ENCODE measurements at places on chromosomes 5 and 9.
A peak's percentile ranks its signal among the peaks of the same experiment; 100 is the strongest.

- no peak for DNase-seq
Observed at GRCh38 chr5:78490709-78491485, 130.5 kb downstream of the SCAMP1 start.

- DNase-seq = no peak
Observed at GRCh38 chr9:122261469-122261881, 3.2 kb downstream of the RBM18 start.

- DNase-seq = no peak
Observed at GRCh38 chr9:31347082-31347617, 1037.3 kb upstream of the ACO1 start.

GRCh38 chr9:116870566-116870965 lies 183.5 kb downstream of the TRIM32 start:
- DNase-seq = no peak

GRCh38 chr5:113771483-113771882 lies 258.0 kb downstream of the YTHDC2 start:
- no peak for DNase-seq

- DNase-seq = peak; percentile 39
Observed at GRCh38 chr5:115033861-115034260, 135.8 kb downstream of the TRIM36 start.

- DNase-seq = no peak
Observed at GRCh38 chr9:129280236-129280622, 102.2 kb upstream of the IER5L start.

DNA sequence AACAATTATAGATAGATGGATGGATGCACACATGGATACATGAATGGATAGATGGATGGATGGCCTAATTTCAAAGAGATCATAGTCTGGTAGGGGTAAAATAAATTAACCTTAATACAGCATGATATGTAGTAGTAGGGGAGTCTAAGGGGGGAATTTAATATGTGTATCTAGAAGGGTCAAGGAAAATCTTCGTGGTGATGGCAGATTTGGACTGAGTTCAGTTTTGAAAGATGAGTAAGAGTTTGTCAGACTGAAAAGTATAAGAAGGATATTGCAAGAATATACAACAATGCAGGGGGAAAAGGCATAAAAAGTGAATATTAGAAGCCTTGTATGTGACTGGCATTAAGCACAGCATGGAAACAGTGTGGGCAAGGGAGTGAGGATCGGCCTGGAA lies 98.7 kb downstream of the ZNF462 start:
- DNase-seq = no peak

DNA sequence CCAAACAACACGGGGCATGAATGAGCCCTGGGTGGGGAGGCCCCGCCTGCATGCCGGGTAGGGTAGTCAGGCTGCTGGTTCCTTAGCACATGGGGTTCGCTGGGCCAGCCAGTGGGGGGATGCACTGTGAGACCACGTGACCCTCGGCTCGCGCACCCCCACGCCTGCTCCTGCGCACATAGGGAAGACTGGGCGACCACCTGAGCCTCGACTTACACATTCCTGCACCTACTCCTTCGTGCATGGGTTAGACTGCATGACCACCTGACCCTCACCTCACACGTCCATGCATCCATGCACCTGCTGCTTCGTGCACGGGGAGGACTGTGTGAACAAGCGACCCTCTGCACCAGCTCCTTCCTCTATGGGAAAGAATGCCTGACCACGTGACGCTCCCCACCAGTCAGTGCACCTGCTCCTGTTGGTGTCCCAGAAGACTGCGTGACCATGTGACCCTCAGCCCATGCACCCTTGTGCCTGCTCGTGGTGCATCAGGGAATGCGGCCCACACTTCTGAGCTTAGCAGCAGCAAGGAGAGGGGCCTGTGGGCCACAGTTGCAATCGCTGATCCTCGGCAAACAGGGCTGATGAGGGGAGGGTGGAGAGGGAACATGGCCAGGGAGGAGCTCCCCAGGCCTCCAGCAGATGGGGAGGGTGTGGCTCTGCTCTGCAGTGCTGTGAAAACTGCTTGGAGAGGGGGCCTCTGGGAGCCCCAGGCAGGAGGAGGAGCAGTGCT lies 18.1 kb downstream of the LPCAT1 start:
- DNase-seq = no peak

DNA sequence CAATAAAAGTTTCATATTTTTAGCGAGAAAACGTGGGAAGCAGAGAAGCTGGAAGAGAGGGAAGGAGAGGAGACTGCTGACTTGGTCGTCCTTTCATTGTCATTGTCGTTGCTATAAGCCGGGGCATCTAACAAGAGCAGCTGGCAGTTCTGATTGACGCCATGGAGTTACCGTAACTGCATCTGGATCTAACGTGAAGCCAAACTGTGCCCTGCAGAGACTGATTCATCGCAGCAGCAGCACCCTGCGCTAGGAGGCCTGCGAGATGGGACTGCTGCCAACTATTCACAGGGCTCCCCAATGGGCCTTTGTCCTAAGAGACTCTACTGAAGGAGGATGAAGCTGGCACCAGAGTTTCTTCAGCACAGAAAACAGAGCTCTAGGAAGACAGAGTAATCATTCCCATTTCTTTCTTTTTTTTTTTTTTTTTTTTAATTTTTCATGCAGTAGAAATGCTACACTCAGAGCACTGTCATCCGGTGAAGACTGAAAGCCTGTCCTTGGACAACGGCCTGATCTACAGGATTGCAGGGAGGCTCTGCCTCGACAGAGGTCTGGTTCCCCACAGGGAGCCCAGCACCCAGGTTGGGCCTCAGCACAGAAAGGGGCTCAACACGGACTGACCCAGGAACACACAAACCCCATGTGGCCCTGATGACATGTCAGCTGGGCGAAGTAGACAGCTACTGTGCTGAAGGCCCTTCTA lies 47.8 kb downstream of the RETREG1 start:
- DNase-seq = peak; percentile 74

GRCh38 chr5:91288118-91288916 lies 94.8 kb downstream of the ARRDC3 start:
- DNase-seq = no peak

DNA sequence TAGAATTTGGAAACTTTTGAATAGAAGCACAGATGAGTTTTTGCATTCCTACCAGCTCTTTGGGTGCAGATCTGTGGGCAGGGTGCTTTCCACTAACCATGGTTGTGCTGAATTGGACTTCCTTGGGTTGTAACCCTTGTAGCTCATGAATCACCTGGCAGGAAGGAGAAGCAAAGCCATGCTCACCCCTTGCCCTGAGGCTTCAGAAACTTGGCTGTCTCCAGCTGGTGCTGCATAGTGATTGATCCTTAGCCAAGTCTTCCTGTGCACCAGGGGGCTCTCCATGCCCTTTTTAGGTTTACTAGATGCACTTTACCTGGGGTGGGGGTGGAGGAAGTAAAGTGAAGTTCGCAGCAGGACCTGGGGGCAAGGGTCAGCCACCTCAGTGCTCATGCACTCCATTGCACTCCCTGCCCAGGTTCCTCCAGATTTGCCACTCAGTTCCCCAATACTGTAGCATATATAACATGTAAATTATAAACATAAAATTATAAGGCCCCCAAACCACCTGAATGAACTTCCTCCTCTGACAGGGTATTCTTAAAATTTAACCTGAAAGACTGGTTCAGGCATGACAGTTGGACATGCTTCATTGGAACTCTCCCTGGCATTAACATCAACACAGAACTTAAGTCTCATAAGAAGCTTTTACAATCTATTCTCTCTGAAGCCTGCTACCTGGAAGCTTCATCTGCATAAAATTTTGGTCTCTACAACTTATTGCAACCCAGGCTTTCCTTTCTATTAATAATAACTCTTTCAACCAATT lies 25.8 kb upstream of the IFNA14 start:
- DNase-seq = no peak

GRCh38 chr5:66285343-66285922 lies 141.3 kb downstream of the SREK1 start:
- no peak for DNase-seq

- DNase-seq = no peak
Observed at GRCh38 chr5:135139381-135140134, 105.5 kb upstream of the PITX1 start.

GRCh38 chr9:116243708-116244107 lies 90.1 kb downstream of the PAPPA start:
- no peak for DNase-seq

GRCh38 chr9:96128880-96129279 lies 173.1 kb downstream of the HSD17B3 start:
- no peak for DNase-seq

- no peak for DNase-seq
Observed at GRCh38 chr5:172832383-172833315, 1.4 kb upstream of the ERGIC1 start.

GRCh38 chr5:173243831-173244305 lies 8.9 kb upstream of the NKX2-5 start:
- DNase-seq = no peak

DNA sequence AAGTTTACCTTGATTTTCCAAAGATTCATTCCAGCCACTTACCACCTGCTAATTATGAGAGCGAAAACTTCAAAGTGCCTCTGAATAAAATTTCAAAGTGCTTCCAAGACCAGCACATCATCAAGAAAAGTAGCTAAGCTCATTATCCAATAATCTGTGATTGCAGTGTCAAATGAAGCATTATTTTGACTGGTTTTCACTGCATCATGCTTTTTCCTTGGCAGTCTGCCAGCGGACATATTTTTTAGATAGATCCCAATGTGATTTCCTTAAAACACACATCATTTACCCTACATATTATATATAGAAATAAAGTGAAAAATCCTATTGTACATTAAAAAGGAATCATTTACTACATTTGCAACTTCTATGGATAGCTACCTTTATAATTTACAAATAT lies 508.6 kb upstream of the FAM174A start:
- no peak for DNase-seq

GRCh38 chr5:145689235-145689634 lies 145.9 kb downstream of the PRELID2 start:
- no peak for DNase-seq
